ENCODE measurements at places on chromosomes 12 and 14.

DNA sequence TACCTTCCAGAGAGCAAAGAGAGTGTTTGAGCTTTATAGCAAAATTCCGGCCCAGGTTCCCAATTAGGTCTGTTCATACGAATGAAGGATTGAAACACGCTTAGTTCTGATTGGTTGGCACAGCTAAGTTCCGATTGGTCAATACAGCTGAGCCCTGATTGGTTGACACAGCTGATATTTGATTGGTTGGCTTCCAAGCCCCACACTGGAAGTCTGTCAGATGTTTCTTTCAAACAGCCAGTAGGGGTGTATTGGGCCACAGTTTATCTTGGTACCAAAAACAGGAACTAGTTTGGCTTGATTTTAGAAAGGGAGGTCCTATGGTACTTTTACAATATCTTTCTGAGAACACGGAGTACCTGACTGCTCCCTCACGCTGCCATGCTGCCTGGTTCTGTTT, 93.4 kb downstream of the CAND1 start:
- DNase-seq: no peak

DNA sequence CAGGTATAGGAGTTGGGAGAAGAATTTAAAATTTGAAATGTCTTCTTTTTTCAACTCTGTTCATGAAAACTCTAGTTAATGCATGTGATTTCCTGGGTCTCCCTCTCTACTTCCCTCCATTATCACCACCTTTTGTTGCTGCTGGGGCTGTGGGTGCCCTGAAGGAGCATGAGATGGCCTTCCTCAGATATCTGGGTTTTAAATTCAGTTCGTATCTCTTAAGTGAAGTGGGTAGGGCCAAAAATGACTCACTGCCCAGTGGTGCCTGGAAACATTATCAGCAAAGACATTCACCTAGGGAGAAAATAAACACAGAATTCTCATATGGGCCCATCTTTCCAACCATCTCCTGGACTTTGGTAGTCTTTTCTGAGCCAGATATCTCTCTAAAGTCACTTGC, 234.9 kb upstream of the PLEKHG7 start:
- no peak for DNase-seq

GRCh38 chr14:47332106-47332505, 343.3 kb downstream of the MDGA2 start:
- DNase-seq: no peak

GRCh38 chr12:11836282-11837151, 187.0 kb downstream of the ETV6 start:
- peak; percentile 77 for DNase-seq

GRCh38 chr12:49871263-49871561, 28.3 kb upstream of the BCDIN3D start:
- no peak for DNase-seq

DNA sequence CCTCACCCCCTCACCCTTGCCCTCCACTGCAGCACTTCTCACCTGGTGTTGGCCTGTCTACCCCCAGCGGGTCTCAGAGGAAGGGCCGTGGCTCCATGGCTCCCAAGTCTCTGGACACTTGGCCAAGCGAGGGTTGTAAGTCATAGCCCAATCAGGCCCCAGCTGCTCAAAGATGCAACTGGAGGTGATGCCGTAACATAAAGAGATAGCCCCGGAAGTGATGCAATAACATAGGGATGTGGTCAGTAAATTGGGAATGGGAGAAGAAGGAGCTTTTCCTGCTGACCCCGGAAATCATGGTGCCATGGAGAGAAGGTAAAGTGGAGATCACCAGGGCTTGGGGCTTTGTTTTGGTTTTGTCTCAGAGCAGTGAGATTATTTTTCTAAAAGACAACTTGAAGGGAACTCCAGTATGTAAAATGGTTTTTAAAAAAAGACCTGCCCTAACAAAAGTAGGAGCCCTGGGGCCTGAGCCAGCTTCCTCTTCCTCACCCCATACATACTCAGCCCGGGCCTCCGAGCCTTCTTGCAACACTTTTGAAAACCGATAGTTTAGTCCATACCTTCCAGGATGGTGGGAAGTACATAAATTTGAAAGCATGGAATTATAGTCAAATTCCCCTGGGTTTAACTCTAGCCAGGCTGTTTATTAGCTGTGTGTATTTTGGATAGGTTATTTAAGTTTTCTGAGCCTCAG, 212.5 kb downstream of the CRADD start:
- no peak for DNase-seq

DNA sequence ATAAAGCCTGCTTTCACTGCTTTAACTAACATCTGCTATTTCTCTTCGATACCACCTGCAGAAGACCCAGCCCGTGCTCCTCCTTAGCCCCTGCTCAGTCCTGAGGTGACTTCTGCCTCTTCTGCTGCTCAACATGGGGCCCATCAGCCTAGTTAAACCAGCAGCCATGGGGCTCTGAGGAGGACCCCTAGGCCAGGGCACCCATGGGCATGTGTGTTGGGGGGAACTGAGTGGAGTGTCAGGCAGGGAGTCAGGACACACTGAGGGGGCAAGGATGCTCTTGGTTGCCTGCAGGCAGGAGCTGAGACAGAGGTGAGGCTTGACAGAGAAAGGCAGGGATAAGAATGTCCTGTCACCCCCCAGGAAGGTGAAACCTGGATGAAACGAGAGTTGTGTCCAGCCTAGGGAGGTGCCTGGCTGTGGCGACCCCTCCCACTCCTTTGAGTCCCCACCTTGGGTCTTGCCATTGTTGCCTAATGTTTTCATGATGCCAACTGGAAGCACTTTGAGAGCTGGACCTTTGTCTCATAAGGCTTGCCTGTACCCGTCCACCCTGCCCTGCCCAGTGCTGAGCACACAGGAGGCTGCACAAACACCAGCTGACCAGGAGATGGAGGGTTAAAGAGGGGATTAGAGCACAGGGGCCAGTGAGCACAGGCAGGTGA, 12.5 kb upstream of the RABGGTA start:
- no peak for DNase-seq

GRCh38 chr12:67223225-67223624, 45.9 kb upstream of the CAND1 start:
- DNase-seq: no peak

- DNase-seq: no peak
Observed at GRCh38 chr12:77734214-77734883, 96.3 kb upstream of the NAV3 start.

DNA sequence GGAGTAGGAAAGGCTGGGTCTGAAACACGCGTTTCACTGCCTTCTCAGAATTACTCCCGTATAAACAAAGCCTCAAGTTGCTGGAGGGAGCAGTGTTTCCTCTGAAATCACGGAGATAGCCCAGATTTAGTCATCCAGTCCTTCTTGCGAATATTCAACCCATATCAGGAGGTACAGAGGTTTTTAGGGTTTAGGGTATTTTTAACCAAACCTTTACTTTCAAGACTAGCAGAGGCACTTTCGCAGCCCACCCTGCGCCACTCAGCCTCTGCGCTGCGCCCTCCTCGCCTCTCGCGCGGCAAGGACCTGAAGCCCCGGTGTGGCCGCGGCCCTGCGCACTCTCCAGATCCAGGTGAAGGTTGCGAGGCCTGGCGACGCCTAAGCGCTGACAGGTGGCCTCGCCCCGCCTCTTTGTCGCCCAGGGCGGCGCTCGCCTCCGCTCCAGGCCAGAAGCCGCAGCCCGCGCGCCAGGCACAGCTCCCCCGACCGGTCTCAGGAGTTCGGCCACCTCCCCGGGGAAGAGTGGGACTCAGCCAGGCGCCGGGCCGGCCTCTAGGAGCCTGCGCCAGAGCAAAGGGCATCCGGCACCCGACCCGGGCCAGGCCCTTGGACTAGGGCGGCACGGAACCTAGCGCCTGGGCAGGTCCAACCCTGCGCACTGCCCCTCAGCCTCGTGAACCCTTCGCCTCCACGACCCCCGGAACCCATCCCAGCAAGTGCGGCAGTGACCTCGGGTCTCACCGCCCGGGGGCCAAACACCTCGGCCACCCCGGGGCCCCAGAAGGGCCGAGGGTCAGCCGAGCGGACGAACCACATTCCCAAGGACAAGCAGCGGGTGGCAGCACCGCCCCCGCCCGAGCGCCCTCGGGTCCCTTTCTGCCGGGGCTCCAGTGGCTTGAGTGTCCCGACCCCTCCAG, 1.8 kb upstream of the SAMD4A start:
- DNase-seq: no peak

GRCh38 chr14:101813833-101814232, 52.3 kb downstream of the PPP2R5C start:
- DNase-seq: no peak

DNA sequence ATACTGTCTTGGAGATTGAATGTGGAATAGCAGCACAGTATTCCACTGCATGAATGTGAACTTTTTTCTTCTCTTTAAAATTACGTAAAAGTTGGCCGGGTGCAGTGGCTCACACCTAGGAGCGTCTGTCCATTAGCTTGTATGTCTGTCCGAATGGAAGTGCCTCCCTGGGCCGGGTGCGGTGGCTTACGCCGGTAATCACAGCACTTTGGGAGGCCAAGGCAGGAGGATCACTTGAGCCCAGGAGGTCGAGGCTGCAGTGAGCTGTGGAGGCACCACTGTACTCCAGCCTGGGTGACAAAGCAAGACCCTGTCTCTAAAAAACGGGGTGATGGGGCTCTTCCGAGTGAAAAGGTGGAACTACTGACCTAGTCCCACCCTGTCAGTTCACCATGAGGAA, 22.6 kb upstream of the VSX2 start:
- DNase-seq: no peak

DNA sequence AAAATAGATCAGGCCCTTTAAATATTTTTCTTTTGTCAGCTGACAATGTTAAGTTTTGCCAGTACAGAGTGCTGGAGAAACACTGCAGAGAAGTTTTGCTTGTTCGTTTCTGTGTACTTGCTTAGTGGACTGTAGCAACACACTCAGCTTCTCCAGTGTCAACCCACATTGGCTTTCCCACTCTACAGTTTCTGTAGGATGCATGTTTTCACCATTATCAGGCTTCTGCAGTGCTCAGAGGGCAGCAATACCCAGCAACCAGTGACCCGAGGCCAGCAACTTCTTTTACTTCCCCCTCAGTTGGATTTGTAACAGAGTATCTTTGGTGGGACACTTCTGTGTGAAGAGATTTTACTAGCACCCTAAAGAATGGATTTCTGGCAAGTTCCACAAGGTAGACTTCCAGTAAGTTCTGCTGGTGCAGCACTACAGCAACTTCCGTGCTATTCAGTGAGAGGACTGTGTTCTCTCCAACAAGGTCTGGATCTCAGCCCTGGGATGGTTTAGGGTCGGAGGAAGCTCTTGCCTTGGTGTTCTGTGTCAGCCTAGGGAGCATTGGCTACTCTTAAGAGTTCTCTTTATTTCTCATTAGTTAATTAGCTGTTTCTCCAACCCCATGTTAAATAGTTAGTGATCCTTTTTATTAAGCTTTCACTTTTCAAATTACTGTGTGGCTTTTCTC, 70.4 kb downstream of the FUT8 start:
- DNase-seq: no peak

DNA sequence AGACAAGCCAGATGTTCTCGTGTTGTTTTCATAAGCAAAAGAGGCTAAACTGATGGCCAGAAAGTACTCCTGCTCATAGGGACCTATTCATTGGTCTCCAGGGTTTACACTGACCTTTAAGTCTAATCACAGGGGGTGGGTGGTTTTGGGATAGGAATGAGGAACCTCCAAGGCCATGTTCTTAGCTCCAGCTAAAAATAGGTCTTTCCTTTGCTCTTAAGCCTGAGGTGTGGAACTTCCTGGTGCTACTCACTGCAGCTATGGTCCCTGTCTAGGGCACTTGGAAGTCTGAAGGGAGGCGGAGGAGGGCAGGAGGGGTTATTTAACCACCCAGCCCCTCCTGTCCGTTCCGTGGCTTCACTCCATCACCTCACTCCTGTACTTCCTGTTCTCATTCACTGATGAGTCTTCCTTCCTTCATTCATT, 18.6 kb downstream of the GPRC5A start:
- DNase-seq: no peak

DNA sequence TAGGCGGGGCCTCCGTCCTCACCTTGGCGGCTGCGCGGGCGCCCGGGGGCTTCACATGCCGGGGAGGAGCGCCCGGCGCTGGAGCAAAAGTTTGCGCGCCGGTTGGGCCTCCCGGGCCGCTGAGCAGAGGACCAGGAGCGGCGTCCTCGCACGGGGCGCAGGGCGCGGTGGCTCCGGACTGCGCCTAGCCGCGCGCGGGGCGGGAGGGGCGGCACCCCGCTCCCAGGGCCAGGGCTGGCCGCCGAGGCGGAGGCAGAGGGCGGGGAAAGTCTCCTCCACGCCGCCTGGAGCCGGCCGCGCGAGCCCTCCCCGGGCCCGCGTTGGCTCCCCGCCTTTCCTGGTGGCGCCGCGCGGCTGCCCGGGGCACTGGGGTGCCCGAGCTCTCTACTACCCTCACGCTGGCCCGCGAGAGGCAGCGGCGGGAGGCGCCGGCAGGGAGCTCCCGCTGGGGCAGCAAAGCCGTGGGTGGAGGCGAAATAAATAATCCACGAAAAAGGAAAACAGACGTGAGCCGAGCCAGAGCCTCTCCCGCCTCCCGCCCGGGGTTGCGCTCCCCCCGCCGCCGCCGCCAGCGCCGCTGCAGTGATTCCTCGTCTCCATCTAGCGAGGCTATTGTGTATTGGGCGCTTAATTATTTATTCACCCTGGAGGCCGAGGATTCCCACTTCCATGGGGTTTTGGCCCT, 400 bp upstream of the PRIMA1 start:
- DNase-seq: no peak

- DNase-seq: no peak
Observed at GRCh38 chr14:56175773-56176172, 57.6 kb downstream of the PELI2 start.

DNA sequence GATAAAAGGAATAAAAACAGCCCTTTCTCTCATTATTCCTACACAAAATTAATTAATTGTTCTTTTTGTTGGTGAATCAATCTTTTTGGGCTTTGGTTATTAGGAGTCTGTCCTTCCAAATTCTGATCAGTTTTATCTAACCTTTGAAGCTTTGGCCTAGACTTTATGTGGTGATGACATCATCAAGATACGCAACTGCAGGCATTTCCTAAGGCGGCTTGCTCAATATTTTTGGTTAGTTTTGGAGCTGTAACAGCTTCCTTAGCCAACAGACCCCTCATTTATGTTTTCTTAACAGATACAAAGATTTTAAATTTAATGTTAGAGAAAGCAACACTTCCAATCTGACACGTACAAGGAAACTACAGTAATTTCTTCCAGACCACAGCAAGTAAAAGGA, 87.8 kb upstream of the PDE3A start:
- DNase-seq: no peak

DNA sequence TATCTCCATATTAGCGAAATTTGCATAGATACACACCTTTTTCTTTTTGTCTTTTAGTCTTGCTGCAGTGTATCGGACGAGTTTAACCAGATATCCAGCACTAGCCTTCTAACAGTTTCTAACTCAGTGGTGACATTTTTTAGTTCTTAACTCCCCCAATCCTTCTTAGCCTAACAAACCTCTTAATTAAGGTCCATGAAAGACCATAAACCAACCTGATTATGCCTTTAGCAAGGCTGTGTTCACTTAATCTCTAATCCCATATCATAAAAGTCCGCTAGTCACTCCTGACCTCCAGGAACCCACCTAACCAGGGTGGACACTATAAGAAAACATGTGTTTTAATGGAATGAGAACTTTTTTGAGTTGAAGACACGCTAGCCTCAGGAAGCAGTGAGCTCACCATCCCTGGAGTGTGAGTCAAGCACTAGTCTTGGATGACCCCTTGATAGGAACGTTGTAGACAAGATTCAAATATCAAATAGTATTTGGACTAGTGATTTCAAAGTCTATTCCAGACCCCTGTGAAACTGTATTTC, 9.5 kb downstream of the CDKN1B start:
- no peak for DNase-seq
